ENCODE measurements at places on chromosomes 7 and 10.

DNA sequence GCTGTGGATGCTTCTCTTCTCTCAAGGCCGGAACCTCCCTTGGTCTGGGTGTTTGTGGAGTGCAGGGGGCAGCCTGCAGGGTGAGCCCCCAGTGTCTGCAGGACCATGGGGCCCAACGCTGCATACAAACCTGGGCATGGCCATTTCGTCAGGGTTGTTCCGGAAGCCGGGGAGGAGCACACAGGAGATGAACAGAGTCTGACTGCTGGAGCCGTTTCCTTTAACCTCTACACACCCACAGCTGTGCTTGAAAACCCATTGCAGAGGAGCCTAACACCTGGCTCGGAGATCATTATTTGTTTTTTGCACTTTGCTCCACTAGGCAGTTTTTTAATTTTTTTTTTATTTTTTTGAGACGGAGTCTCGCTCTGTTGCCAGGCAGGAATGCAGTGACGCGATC lies 167.6 kb upstream of the INSYN2A start:
- no peak for DNase-seq

GRCh38 chr10:98582363-98582762 lies 135.6 kb upstream of the HPS1 start:
- no peak for DNase-seq

GRCh38 chr7:142503036-142503435 lies 245.2 kb upstream of the PRSS58 start:
- DNase-seq, result no peak

GRCh38 chr10:132787495-132788179 lies 1.7 kb upstream of the NKX6-2 start:
- DNase-seq, result no peak

DNA sequence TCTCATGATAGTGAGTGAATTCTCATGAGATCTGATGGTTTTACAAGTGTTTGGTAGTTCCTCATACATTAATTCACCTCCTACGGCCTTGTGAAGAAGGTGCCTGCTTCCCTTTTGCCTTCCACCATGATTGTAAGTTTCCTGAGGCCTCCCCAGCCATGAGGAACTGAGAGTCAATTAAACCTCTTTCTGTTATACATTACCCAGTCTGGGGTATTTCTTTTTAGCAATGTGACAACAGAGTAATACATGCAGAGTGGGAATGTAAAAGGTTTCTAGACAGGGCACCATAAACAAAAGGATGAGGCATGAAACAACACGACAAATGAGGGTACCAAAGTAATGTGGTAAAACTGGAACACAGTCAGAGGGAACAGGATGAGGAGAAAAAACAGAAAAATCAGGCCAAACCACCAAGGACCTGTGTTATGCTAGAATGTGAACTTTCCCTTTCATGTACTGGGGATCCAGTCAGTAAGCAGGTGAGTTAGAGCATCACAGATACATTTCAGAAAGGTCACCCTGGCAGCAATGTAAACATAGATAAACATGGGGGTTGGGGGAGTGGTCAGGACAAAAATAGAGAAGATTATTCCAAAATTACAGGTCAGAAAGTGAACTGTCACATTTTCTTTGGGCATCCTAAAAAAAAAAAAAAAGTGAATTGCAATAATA lies 31.9 kb downstream of the ANKRD26 start:
- DNase-seq, result no peak

- no peak for DNase-seq
Observed at GRCh38 chr10:33542752-33543505, 208.5 kb upstream of the NRP1 start.

DNA sequence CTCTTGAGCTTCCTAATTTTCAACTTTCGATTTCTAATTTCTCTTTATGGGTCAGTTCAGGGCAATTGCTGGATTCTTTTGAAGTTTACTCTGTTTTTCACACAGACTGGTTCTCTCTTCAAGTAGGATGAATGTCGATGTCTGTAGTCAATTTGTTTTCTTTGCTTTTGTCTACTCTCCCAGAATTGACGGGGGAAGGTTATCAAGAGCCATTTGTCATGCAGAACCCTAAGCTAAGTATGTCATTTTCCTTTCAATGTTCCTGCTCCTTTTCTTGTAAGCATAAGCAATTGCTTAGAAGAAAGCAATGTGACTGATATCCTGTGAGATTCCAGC lies 53.7 kb downstream of the SLC39A12 start:
- no peak for DNase-seq

GRCh38 chr10:49457686-49458085 lies 61.8 kb upstream of the DRGX start:
- no peak for DNase-seq

- DNase-seq, result no peak
Observed at GRCh38 chr10:24254180-24254579, 45.2 kb downstream of the KIAA1217 start.

- DNase-seq, result no peak
Observed at GRCh38 chr10:77771851-77772250, 134.2 kb upstream of the KCNMA1 start.

- DNase-seq, result no peak
Observed at GRCh38 chr7:137302081-137302480, 41.5 kb downstream of the PTN start.

- DNase-seq, result no peak
Observed at GRCh38 chr7:32259931-32260596, 189.9 kb upstream of the PDE1C start.

- peak; percentile 35 for DNase-seq
Observed at GRCh38 chr7:47941136-47941844, 7.0 kb downstream of the PKD1L1 start.

DNA sequence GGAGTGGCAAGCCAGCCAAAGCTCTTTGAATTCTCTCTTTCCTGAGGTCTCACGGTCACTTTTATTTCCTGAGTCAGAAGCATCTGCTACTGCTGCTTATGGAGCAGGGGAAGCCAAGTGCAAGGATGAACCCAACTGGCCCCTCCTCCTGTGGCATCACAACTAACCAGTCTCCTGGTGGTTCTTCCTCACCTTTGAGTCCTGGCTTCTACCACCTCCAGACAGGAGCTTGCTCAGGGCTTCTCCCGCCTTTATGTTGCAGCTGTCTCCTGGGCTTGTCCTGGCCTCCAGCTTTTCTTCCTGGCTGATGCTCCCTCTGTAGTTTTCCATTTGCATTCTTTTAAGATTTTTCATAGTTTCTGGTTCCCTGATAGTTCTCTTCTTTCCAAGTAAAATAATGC lies 349.7 kb upstream of the NRP1 start:
- no peak for DNase-seq

- DNase-seq, result peak; percentile 29
Observed at GRCh38 chr7:91940171-91940570, 491 bp upstream of the AKAP9 start.

DNA sequence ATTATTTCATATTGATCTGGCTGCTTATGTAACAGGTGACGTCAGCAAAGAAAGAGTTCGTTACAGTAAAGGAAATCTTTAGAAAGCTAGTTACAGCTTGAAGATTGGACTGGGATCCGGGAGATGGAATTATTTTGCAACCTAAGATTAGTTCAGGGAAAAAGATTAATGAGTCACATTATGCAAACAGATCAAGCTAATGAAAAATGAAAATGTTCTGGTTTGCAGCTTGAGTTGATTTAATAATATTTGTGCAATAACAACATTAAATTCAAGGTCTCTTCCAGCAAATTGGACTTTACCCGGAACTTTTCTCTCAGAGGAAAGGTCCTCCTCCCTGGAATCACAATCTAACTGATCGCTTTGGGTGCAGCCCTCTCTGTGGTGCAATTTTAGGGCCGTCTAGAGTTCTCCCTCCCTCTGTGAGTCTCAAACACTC lies 119.5 kb downstream of the OTUD1 start:
- DNase-seq, result no peak

All from kidney glomerular epithelial cell (primary cell).